Activated naive CD4-positive, alpha-beta T cell (primary cell): ENCODE measurements at places on chromosomes 16 and 17.

GRCh38 chr17:12472252-12473173 is 193.2 kb upstream of the MYOCD start:
- DNase-seq = no peak

- no peak for DNase-seq
These were observed 20.5 kb downstream of the USP36 start for GRCh38 chr17:78819806-78820792.

GRCh38 chr17:74216505-74216904 is 3.1 kb downstream of the TTYH2 start:
- DNase-seq = no peak

DNA sequence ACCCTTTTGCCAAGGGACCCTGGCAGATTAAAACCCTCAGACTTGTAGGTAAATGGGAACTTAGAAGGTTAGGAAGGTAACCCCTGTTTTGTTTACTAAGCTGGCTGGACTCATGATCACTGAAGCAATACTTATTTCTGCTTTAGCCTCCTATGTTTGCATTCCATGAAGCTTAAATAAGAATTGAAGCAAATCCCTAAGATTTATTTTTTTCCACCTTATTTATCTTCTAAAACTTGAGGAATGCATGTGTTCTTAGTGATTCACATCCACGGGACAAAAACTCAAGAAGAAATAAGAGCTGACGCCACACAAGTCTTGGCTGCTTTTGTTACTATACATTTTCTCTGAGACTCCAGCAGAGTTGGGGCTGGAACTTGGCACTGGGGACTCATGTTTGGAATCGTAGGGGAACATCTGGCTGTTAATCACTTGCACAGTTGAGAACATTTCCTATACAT is 35.5 kb downstream of the CLUAP1 start:
- no peak for DNase-seq

GRCh38 chr16:49967012-49967559 is 57.9 kb upstream of the CNEP1R1 start:
- DNase-seq = no peak

- no peak for DNase-seq
These were observed 46.3 kb downstream of the ABCC12 start for GRCh38 chr16:48109475-48109874.

- DNase-seq = no peak
These were observed 6.6 kb upstream of the JUP start for GRCh38 chr17:41792845-41793783.

GRCh38 chr16:30519120-30520049 is 7.0 kb downstream of the ZNF768 start:
- DNase-seq = no peak

DNA sequence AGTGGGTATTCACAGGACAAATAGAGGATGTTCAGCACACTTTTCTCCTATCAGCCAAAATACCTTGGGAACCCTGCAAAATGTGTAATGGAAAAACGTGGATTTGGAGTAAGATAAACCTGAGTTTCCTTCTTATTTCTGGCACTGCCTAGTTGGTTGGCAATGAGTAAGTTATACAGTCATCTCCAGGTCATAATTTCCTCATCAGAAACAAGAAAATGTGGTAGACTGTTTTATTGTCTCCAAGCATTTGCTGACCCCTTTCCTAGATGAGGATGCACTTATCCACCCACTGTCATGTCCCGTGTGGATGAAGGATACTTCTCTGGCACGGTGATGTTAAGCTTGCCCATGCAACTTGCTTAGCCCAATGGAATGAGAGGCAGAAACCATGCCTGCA is 458.0 kb downstream of the KIF2B start:
- no peak for DNase-seq

- no peak for DNase-seq
These were observed 28.9 kb upstream of the RBFOX1 start for GRCh38 chr16:7303660-7304200.

- no peak for DNase-seq
These were observed 18.6 kb downstream of the DYNLRB2 start for GRCh38 chr16:80559369-80559768.

DNA sequence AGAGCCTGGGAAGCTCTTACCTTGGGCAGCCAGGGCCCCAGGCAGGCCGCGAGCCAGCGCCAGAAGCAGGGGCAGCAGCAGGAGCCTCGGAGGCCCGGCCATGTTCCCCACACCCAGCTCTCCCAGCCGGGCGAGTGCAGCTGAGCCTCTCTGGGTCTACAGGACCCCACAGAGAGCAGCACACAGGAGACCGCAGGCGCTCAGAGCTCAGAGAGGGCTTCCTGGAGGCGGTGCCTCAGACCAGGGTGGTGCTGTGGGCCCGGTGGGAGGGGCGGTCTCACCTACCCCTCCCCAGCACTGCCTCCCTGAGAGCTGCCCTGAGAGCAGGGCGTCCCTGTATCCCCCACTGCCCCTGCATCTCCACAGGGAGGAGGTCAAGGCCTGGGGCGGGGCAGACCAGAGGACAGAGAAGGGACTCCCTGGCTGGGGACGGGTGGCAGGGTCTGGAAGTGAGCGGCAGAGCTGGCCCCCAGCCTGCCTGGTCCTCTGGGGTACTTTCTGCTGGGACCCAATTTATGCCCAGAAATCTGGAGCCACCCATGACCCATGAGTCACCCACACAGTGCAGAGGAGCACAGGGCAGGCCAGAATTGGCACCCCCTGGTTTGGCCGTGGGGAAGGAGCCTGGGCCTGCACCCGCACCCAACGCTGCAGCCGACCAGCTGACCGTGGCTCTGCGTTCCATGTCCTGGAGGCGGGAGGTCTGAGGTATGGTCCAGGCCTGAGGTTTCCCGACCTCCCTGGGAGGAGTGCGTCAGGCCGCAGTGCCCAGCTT is at the start of gene CD7:
Gene CD7, minus strand, starts transcription at position 215 of the 775 bp plus-strand sequence. Its CDS starts 113 bp downstream, at position 102.
- no peak for DNase-seq

GRCh38 chr16:81175325-81175891 is 63.1 kb upstream of the BCO1 start:
- no peak for DNase-seq

DNA sequence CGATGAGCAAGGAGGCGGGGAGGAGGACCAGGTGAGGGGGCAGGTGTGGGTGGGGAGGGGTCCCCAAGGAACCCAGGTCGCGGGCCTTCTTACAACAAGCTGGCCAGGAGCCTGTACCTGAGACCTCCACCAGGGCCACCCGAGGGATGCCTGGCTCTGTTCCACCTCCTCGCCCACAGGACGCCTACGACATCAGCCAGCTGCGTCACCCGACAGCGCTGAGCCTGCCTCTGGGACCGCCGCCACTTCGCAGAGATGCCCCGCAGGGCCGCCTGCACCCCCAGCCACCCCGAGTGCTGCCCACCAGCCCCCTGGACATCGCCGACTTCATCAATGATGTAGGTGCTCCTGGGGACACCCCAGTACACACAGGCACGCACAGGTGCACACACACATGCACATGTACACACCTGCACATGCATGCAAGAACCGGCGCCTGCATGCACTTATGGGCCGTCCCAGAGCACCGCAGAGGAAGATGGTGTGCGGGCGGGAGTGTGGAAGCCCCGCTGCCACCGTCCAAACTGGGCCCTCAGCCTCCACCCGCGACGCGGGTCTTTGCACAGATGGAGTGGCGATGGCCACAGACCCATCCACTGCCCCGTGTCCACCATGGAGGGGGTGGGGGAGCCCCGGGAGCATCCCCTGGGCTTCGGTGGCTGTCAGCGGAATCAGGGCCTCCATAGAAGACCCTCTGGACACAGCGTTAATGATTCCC is 6.6 kb downstream of the SLC22A31 start:
- no peak for DNase-seq

- DNase-seq = no peak
These were observed 4.4 kb downstream of the GAA start for GRCh38 chr17:80105762-80106161.

DNA sequence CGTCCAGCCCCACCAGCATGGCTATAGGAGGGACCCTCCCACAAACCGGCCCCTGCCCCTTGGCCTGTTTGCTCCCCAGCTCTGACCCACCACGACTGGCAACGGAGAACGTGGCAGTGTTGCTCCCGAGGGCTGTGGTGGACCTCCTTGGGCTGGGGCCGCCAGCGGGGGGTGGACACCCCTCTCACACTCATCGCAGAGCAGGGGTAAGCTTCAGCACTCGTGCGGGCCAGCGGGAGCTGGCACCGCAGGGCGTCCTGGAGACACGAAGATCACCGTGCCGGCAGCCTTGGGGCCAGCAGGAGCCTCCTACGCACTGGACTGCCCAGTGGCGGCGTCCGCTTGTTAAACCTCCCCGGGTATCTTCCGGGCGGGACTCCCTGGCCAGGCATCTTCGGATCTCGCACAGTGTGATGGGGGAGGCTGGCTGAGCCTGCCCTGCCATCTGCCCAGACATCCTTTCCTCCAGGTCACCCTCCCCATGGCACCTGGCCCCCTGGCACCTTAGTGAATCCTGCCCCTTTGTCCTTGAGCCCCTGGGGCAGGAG is 53.5 kb downstream of the ABR start:
- DNase-seq = no peak

- no peak for DNase-seq
These were observed 240.3 kb upstream of the IRX3 start for GRCh38 chr16:54526916-54527315.

- no peak for DNase-seq
These were observed 388.5 kb downstream of the CNTNAP4 start for GRCh38 chr16:76665571-76666275.
